ENCODE measurements at places on chromosomes 16 and 17.

DNA sequence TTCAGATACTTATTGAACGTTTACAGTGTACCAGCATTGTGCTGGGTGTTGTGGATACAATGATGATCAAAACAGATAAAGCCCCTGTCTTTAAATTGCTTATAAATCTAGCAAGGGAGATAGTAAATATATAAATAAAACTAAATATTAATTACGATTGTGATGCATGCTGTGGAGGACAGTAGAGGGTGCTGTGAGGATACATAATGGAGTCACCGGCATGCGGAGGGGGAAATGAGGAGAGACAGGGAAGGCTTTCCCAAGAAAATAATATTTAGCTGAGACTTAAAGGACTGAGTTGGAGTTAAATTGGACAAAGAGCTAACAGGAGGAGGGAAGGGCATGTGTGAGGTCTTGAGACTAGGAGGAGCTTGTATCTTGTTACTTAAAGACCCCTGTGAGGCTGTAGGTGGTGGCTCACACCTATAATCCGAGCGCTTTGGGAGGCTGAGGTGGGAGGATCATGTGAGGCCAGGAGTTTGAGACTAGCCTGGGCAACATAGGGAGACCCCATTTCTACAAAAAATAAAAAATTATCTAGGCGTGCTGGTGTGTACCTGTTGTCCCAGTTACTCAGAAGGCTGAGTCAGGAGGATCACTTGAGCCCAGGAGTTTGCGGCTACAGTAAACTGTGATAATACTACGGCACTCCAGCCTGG is 2.4 kb downstream of the DHRS7B start:
- no peak for DNase-seq

- peak; percentile 54 for DNase-seq
These were observed 43.6 kb downstream of the RNF157 start for GRCh38 chr17:76196675-76197074.

- DNase-seq, result no peak
These were observed 163.8 kb upstream of the TBX2 start for GRCh38 chr17:61235827-61236197.

- no peak for DNase-seq
These were observed 7.6 kb upstream of the PKMYT1 start for GRCh38 chr16:2987833-2988232.

GRCh38 chr17:62884781-62885180 is 76.7 kb upstream of the MARCHF10 start:
- no peak for DNase-seq

Measured in ureter (tissue), 1 donor.